Omental fat pad (tissue), 4 donors: ENCODE measurements at places on chromosomes 2 and 18.

DNA sequence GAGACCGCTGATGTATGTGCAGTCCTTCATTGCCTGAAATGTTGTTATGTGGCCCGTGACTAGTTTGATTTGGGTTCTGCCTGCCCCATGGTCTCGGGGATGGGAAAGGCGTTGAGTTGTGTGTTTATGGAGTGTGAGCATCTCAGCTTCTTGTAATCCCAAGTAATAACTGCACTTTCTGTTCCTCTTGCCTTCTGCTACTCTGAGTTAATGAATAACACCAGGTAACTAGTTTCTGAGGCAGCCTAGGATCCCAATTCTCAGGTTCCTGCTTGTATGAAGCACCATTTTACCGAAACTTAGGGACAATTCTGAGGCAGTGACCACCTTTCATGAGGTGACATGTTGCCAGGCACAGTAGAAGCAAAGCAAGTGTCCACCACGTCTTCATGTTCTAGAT, 170.0 kb downstream of the ALK start:
- no peak for DNase-seq

DNA sequence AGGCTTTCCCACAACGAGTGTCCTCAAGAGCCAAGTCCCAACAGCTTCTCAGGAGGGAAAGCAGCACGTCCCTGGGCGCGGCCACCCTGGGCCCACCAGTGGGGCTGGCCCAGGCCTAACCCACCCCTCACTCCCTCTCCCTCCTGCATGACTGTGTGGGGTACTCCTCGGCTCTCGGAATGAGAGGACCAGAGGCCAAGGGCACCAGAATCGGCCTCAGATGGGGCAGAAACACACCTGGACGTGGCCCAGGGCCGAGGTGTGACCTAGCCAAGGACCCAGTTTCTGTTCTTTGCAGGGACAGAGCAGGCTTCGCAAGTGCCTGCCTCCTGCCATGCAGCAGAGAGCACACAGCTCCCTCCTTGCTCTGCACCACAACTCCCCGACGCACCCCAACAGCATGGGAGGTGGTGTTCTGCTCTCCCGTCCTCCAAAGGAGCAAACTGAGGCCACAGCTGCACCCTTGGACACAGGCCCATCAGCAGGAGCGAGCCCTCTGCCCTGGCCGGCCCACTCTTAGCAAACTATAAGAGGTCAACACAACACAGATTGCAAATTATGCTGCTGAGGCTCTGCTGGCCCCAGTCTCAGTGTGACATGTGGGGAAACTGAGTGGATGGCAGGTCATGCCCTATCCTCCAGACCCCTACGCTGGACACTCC, 19.7 kb downstream of the HS6ST1 start:
- DNase-seq, result no peak

GRCh38 chr2:5677133-5677532, 15.1 kb upstream of the SOX11 start:
- no peak for DNase-seq

- DNase-seq, result no peak
These were observed 36.8 kb upstream of the GPD2 start for GRCh38 chr2:156399224-156399949.

DNA sequence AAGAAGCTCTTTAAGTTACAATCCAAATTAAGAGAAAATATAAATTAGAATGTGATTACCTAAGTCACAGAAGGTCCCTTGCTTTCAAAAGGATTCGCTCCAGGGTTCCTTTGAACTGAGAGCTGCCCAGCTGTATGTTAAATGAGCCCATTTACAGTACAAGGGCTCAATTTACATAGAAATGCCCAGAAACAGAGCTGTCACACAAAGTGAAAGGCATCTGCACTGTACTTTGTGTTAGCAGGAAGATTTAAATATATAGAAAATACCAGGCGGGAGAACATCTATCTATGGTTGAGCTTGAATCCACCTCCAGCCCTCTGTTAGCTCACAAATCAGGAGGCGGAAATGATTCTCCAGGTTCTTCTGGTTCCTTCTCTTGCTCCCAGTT, 272.9 kb downstream of the PAX3 start:
- no peak for DNase-seq

DNA sequence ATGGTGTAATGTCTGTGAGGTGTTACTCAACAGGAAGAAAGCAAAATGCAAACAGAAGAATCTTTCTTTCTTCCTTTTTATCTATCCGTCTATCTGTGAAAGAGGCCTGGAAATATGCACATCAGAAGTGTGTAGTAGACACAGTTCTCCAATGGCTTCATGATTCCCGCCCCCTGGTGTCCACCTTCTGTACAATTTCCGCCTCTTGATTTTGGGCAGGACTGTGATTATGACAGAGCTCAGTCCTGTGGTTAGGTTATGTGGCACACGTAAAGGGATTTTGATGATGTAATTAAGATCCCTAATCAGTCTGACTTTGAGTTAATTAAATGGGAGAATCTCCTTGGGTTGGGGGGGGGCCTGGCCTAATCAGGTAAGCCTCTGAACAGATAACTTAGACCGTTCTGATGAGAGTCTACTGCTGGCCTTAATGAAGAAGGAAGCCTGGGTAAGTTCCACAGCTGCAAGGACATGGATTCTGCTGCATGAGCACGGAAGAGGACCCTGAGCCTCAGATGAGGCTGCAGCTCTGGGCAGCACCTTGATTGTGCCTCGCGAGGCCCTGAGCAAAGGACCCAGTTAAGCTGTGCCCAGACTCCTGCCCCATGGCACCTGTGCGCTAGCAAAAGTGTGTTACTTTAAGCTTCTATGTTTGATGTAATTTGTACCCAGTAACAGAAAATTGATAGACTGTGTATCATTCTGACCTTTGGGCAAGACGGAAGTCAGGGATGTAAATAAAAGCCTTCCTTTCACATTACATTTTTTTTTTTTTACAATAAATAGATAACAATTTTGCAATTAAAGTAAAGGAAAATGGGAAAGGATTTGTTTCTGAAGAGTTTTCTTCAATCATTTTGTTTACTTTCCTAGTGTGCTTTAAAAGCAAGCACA, 11.3 kb upstream of the KCNF1 start:
- no peak for DNase-seq

GRCh38 chr2:64876137-64876647, 113.0 kb upstream of the SLC1A4 start:
- DNase-seq, result no peak

DNA sequence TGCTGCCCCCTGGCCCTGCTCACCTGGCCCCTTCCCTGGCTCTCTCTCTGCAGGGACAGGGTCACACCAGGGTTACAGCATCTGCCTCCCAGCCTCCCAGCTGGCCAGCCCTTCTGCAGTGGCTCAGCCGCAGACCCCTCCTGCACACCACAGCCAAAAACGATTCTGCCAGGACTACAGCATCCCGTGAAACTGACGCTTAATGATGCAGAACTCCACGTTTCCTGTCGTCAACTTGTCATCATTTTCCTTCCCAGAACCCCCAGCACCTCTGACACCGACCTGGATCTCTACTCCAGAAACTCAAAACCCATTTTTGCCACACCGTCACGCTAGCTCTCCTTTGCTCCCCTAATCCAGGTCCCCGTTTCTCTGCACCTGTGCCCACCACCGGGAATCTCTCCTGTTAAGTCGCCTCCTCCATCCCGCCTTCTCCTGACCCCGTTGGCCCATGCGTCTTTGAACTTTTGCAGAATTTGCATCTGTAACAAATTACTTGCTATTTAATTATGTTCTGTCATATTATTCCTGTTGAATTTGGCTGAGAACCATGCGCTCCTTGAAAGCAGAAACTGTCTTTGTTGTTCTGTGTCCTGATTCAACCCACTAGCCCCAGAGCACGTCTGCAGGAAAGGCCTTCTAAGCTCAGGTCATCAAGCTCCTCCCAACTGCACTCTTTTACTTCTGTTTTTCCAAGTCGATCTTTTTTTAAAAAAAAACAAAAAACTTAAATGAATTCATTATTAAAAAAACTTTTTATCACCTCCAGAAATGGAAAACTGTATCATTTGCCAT, 173.2 kb upstream of the COPS8 start:
- DNase-seq, result no peak

DNA sequence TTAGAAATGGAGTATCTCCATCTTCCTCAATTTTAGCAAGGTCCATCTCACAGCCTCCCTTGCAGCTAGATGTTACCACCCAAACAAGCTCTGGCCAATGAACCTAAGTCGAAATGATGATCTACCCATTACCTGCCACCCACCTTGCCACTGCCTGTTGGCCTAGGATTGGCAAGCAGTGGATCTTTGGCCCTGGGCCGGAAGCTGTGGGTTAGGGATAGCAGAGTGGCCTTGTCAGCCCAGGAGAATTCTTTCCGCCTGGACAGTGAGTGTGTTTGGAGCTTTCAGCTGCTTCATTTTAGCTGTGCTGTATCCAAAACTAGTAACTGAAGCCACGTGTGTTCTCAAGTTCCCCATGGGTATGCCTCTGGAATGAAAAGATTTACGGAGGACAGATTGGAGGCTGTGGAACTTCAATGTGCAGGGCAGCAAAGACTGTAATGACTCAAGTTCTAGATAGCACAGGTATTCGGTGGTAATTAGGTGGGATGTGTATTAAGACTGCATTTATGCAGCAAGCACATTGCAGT, 7.7 kb upstream of the PARD6G start:
- no peak for DNase-seq

DNA sequence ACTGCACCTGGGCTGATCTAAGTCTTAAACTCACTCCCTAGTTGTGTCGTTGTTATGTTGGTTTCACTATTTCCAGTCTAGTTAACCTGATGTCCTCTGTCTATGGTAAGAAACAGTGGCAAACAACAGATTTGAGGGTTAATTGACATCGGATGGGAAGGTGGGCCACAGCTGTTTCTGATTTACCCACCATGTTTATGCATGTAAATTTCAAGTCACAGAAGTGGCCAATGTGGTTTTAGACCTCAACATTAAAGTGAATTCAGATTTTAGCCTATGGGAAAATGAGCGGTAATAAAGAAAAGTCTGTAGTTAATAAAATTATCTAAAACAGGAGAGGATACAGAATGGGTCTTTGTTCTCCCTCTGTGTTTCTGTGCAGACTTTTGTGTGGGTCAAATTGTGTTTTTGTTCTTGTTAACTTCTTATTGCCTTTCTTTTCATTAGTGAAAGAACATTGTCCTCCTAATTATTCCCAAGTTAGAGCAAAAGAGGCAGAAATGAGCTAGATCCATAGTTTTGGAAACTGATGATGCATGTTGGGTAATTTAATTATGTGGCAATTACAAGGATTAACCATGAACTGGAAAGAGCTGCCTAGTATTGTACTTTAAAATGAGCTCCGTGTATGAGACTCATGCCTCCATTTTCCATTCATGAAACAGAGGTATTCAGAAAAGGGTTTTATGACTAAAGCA, 83.2 kb downstream of the LAMA3 start:
- DNase-seq, result no peak

GRCh38 chr2:168614172-168615018, 158.3 kb downstream of the CERS6 start:
- DNase-seq, result no peak

DNA sequence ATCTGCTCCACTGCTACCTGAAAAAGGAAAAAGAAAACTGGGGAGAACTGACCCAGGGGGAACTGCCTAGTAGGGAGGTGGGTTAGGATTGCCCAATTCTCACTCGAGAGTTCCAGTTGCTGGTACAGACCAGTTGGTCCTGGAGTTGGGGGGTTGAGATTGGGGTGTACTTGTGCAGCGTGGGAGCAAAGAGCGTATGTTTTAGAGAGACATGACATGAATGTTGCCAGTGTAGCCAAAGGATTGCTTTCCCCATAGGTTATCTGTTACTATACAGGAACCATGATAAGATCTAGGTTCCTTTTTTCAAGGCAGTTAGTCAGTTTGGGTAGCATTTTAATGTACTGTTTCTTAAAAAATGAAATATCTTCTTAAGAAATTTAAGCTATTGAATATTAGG, 68.6 kb downstream of the APLF start:
- DNase-seq, result no peak

- DNase-seq, result no peak
These were observed 25.0 kb downstream of the PLEK start for GRCh38 chr2:68390114-68390513.
